ENCODE measurements at places on chromosomes 5 and 9.

DNA sequence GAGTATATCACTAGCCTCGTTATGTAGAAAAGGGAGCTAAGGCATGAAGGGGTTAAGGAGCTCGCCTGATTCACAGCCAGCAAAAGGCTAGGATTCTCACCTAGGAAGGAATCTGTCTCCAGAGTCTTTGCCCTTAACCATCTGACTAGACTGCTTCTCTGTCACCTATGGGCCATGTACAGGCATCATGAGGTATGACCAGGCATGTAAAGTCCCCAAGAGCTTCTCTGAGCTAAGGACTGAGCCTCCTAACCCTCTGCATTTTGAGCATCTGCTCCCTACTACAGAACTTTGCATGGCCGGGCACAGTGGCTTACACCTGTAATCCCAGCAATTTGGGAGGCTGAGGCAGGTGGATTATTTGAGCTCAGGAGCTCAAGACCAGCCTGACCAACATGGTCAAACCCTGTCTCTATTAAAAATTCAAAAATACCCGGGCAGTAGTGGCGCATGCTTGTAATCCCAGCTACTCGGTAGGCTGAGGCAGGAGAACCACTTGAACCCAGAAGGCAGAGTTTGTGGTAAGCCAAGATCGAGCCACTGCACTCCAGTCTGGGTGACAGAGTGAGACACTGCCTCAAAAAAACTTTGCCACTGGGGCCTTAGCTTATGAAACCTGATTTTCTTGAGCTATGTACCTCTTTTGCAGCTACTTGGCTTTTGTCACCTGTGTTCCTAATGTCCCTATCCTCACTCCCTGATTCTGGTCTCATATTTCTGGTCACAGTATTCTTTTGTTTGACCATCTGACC, 33.2 kb upstream of the IL7R start:
- no peak for DNase-seq

DNA sequence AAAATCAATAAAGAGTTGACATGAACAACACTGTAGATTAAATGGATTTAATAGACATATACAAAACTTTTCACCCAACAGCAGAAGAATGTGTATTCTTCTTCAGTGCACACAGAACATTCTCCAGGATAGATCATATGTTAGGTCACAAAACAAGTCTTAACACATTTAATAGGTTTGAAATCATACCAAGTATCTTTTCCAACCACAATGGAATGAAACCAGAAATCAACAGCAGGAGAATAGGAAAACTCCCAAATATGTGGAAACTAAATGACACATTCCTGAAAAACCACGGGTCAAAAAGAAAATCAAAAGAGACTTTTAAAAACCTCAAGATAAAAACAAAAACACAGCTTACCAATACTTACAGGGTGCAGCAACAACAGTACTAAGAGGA, 790.1 kb upstream of the ZNF608 start:
- DNase-seq, result no peak

- no peak for DNase-seq
Measured at GRCh38 chr9:3648722-3649246, 123.0 kb upstream of the RFX3 start.

- no peak for DNase-seq
Measured at GRCh38 chr9:5178126-5178805, 7.2 kb downstream of the INSL6 start.

GRCh38 chr9:12889402-12890106, 114.7 kb downstream of the LURAP1L start:
- DNase-seq, result no peak

GRCh38 chr5:119578937-119579336, 50.4 kb upstream of the FAM170A start:
- DNase-seq, result no peak

- DNase-seq, result no peak
Measured at GRCh38 chr5:65203746-65204145, 278.0 kb downstream of the ADAMTS6 start.

- no peak for DNase-seq
Measured at GRCh38 chr9:107480386-107480789, 9.2 kb downstream of the KLF4 start.

GRCh38 chr9:92294297-92294676, 790 bp upstream of the IARS1 start:
- DNase-seq, result no peak

DNA sequence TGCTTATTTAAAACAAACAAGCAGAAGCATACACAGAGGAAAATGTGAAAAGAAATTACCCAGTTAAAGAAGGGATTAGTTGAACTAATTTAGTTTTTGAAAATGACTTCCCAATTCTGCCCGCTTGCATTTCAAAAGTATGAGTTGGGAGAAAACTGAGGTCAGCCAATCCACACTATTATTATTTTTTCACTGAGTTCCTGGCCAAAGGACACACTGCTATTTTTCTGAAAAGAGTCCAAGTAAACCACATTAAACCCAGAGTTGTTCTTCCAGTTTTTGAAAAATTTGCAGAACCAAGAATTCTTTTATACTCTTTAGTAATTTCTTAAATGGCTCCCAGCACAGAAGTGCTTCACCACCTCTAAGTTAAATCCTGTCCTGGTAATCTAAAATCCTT, 7.5 kb downstream of the SMU1 start:
- no peak for DNase-seq

GRCh38 chr5:73692166-73692640, 66.2 kb downstream of the ARHGEF28 start:
- no peak for DNase-seq

DNA sequence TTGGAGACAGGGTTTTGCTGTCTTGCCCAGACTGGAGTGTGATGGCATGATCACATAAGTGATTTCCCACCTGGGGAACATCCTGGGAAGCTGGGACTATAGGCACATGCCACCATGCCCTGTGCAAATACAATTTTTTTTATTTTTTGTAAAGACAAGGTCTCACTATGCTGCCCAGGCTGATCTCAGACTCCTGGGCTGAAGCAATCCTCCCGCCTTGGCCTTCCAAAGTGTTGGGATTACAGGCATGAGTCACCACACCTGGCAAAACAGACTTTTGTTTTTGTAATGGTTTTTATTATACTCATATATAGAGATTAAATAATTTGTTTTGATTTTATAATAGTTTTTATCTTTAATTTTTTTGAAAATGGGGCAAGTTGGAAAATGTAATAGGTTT, 14.7 kb downstream of the DNAJC25 start:
- DNase-seq, result no peak

DNA sequence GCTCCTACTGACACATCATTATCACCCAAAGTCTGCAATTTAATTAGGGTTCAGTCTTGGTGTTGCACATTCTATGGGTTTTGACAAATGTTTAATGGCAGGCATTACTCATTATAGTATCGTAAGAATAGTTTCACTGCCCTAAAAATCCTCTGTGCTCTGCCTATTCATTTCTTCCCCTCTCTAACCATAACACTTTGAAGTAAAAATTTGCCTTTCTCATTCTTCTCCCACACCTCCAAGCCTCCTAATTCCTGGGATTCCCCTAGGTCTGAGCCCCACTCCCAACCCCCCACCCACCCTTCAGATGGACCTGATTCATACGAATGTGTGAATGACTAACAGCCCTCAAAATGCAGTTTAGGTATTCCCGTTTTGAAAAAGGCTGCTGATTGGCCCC, 18.4 kb downstream of the ENC1 start:
- no peak for DNase-seq

DNA sequence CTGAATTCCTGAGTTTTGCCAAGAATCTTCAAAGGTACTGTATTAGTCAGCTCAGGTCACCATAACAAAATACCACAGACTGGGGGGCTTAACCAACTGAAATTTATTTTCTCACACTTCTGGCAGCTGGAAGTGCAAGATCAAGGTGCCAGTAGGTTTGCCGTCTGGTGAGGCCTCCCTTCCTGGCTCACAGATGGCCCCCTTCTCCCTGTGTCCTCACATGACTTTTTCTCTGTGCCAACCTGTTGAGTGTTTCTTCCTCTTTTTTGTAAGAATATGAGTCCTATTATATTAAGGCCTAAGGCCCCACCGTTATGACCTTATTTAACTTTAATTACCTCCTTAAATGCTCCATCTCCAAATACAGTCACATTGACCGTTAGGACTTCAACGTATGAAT, 156.1 kb upstream of the KIF2A start:
- DNase-seq, result no peak

- DNase-seq, result no peak
Measured at GRCh38 chr5:6700685-6701355, 12.4 kb upstream of the TENT4A start.

GRCh38 chr9:133845440-133845839, 107.3 kb upstream of the SARDH start:
- DNase-seq, result no peak

- no peak for DNase-seq
Measured at GRCh38 chr5:67160272-67160671, 36.3 kb downstream of the CD180 start.

- DNase-seq, result no peak
Measured at GRCh38 chr5:175710326-175710725, 52.5 kb downstream of the HRH2 start.

DNA sequence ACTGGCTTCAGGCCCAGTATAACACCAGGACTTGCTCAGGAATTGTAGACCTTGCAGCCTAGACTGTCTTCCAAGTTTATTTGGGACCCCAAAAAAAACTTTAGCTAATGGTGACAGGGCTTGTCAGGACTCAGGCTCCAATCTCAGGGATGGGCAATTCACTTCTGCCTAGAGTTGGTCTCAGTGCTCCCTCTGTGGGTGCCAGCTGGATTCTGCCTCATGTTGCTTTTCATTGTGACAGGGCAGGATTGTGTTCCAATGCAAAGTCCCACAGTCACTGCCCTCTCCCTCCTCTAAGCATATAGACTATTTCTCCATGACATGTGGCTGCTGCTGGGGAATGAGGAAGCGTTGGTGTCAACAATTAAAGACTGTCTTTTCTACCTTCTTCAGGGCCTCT, 174.7 kb downstream of the CYLC2 start:
- DNase-seq, result no peak

GRCh38 chr5:73641811-73642210, 15.8 kb downstream of the ARHGEF28 start:
- DNase-seq, result no peak

GRCh38 chr5:179623906-179624741, 653 bp upstream of the HNRNPH1 start:
- DNase-seq, result peak; percentile 13

GRCh38 chr5:151085517-151086041, 4.7 kb upstream of the TNIP1 start:
- peak; percentile 40 for DNase-seq

- no peak for DNase-seq
Measured at GRCh38 chr5:7759257-7759871, 91.6 kb downstream of the CFAP90 start.

- DNase-seq, result no peak
Measured at GRCh38 chr9:71681104-71681707, 87.1 kb downstream of the CEMIP2 start.

DNA sequence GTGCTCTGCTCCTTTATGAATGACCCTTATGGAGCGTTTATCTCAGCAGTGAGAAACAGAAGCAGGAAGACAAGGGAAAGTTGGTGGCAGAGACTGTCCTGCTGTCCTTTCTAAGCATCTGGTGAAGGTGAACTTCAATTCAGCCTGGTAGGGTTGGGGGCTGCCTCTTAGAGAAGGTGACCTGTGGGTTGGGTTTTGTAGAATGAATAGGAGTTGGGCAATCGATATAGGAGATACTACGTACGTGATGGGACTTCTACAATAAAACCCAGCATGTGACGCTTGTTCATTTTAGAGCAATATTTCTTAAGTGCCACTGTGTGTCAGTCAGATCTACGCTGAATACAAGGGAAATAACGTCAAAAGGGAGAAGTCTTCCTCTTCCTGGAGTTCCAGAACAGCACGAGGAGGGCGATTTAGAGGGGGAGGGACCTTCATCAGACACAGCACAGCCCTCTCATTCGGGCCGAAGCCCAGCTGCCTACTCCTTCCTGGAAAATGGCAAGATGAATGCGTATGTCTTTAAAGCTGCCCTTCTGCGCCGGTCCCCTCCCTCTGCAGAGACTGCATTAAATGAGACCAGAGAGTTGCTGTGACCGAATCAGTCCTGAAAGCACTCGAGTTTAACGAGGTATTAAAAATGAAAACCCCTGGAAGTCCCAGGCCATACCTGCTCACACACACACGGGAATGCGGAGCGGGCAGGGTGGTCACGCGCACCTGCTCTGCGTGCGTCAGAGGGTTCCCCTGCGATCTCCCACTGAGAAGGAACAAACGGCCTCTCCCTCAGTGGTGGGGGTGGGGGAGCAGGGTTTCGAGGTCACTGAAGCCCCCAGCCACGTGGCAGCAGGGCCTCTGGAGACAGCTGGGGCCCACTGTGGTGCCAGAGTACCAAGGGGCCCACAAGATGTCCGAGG, 85.3 kb upstream of the SARDH start:
- no peak for DNase-seq

DNA sequence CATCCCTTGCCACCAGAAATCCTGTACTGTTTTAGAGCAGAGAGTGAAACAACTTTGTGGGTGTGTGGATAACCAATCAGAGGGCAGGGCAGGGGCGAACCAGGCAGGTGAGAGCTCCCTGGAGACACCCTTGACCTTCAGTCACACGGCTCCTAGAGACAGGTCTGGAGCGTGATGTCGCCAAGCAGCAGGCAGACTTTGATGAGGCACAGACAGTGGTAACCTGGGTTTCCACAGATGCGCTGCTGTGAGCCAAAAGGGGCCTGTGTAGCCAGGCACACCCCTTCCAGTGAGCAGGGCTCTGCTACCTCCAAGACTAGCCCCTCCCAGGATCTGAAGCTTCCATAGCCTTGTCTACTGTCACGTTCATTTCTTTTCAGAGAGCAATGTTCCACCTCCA, 317.8 kb upstream of the ADCY2 start:
- no peak for DNase-seq

DNA sequence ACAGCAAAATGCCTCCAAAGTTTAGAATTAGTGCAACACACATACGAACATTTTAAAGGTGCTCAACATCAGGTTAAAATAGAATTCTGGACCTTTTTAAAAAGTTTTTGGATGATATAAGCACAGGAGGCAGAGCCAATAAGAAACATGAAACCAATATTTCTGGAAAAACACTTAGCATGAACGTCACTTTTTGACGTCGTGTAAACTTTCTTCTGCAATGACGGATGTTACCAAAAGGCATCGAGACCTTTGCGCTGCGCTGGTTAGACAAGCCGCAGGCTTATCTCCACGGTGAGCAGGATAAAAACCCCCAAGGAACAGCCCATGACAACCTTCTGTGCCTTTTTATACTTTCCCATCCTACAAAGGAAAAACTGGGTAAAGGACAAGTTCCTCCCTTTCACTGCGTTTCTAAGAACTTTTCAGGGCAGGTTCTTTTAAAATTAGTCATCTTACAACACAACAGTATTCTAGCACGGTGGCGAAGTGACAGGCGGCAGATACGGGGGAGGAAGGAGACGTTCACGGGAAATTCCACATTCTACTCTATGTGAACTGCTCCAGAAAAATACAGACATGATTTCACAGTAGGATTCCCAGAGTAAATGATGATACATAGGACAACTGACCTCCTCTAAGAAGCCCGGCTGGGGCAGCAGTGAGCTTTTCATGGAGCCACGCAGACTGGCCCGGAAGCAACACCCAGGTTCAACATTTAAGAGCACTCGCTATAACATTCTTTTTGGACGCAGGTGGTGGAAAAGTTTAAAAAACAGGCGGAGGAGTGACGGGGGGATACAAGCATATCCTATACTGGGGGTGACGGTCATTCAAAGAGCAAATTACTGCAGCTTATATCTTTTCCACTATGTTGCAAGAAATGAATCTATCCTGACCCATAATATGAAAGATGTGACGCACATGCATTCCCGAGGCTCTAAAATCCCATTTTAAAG, 52.4 kb downstream of the USP20 start:
- no peak for DNase-seq
